Chondrocyte (in vitro differentiated cells): ENCODE measurements at places on chromosomes 6 and 20. TPM values are rescaled to one million over a fixed set of nuclear protein-coding genes. Genes with fewer than 3 reads are reported as not detected.

- peak overlapping the region; percentile 81 for H3K27ac ChIP-seq
- no peak for DNase-seq
- H3K36me3 ChIP-seq: no peaks in the 10 kb centered on the region
- no peak overlapping the region for H3K4me3 ChIP-seq
These were observed 119.7 kb downstream of the MYLK4 start for GRCh38 chr6:2630891-2631571.

DNA sequence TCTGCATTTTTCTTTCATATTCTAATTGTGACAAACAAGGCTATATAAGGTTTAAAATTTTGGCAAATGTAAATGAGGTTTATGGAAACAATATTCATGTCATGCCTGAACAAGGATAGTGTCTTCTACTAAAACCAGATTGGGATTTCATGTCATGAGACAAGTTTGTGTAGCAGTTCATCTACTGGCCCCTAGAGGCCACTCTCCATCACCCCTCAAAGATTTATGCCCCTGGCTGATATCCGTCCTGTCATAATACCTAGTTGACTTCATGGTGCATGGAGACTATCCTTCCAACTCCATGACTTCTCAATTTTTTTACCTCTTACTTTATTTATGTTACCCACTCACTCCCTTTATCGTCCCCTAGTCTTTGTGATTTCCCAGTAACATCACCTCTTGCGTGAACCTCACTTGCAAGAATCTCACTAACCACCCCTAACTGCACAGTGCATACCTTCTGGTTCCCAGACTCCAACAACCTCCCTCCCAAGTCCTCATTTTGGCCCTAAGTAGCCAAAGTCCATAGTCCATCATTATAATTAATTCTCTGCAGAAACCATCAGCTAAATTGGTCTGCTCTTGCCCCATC lies 179.8 kb downstream of the TASP1 start:
- H3K27ac ChIP-seq: no peak overlapping the region
- H3K4me1 ChIP-seq: peaks cover 20% of the 10 kb centered on the region
- no peaks in the 10 kb centered on the region for H3K36me3 ChIP-seq
- H3K27me3 ChIP-seq: no peaks in the 10 kb centered on the region
- no peak overlapping the region for H3K4me3 ChIP-seq

- no peak for DNase-seq
- no peak overlapping the region for H3K4me3 ChIP-seq
- H3K27me3 ChIP-seq: no peaks in the 10 kb centered on the region
- H3K4me1 ChIP-seq: peaks cover 32% of the 10 kb centered on the region
- peaks cover 1% of the 10 kb centered on the region for H3K36me3 ChIP-seq
These were observed 48.0 kb upstream of the PMEPA1 start for GRCh38 chr20:57757767-57758166.

GRCh38 chr6:14584450-14584849 lies 466.9 kb downstream of the CD83 start:
- no peak overlapping the region for H3K4me3 ChIP-seq
- no peak overlapping the region for H3K27ac ChIP-seq
- peaks cover 11% of the 10 kb centered on the region for H3K27me3 ChIP-seq
- DNase-seq: no peak

GRCh38 chr20:53959911-53960578 lies 110.3 kb downstream of the BCAS1 start:
- no peak overlapping the region for H3K27ac ChIP-seq
- H3K4me3 ChIP-seq: no peak overlapping the region
- H3K36me3 ChIP-seq: no peaks in the 10 kb centered on the region
- H3K4me1 ChIP-seq: peaks cover 22% of the 10 kb centered on the region

DNA sequence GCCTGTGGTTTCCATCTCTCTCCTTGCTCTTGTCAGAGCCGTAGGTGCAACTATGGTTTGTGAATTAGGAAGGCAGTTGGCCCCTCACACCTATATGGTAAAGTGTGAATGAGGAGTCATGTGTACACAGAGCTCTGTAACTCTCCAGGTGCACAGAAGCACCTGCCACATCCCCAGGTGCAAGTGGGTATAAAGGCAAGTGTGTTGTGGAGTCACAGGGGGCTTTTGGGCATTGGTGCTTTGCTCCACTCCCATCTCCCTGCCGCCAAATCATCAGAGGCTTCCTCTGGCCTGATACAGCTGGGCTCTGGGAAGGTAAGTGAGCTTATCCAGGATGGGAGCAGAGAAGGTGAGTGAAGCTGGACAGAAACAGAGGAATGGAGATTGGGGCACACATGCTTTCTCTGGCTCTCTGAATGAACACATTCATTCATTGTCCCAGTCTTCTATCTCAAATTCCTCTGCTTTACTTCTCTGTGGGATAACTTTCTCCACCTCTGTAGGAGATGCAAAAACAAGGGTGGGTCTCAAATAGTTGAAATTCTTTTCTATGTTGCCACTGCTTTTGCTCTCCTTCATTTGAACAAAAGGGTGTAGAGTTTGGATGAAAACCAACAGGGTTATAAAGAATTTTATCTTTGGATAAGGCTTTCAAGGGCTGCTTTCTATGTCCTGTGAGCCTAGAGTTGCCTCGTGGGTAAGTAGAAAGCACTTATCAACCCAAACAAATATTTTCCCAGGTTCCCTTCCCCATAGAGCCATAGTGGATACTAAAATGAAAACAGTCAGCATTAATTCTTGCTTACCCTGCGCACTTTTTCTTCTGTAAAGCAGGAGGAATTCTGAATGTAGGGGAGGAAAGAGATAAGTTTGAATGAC lies 45.0 kb upstream of the RIPOR2 start:
- H3K27ac ChIP-seq: peak overlapping the region; percentile 85
- H3K4me3 ChIP-seq: no peak overlapping the region
- H3K4me1 ChIP-seq: peaks cover 48% of the 10 kb centered on the region
- H3K27me3 ChIP-seq: no peaks in the 10 kb centered on the region
- no peaks in the 10 kb centered on the region for H3K36me3 ChIP-seq
- no peak for DNase-seq

DNA sequence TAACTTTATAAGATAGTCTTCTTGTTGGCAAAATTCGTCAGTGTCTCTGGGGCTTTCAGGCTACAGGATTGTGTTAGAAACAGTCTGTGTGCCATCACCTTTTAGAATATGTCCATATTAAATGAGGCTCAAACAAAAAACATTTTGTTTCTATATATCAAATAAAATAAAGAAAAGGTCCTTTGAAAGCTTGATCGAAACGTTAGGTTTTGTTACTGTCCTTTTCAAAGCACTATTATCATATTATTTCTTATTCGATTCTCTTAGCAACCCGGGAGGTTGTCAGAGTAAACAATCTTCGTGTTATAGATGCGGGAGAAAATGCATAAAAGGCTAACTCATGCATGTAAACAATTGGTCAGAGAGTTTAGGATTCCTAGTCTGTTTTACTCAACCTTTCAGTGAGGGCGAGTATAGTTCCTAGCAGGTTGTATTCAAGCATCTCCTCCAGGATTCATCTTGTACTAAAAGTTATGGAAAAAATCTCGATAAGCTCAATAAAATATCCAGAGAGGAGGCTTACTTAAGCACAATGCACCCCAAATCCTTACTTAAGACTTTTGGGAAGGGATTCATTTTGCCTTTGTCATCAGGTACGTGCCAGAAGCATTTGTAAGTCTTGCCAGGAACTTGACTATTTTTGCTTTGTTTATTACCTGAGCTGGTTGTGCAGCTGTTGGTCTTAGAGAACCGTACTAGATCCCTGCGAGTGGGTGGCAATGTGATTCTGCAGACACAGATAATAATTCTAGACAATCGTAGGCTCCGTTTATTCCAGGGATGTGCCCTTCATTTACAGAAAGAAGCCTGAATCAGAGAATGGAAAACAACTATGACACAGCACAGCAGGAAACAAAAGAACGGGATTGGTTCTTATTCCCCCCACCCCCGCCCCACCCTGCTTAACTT lies 159.6 kb upstream of the ZNF217 start:
- DNase-seq: no peak
- H3K36me3 ChIP-seq: no peaks in the 10 kb centered on the region
- H3K27me3 ChIP-seq: no peaks in the 10 kb centered on the region
- peaks cover 32% of the 10 kb centered on the region for H3K4me1 ChIP-seq
- no peak overlapping the region for H3K4me3 ChIP-seq

DNA sequence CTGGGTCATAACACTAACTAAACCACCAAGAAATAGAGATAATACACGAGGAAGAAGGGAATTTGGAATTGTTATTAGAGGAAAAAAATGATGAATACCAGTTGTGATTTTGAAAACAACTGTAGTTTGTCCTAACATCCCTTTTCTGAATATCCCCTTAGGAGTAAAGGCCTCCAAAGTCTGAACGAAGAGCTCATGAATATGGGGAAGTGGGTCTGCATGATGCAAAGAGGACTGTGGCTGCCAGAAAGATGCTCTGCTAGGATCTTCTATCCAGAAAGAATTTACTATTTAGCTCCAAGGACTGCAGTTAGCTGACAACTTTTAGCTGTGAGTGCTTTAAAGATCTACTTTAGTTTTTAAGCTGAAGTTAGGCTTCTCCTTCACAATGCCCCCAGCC lies 308.8 kb upstream of the HS3ST5 start:
- no peak for DNase-seq
- H3K36me3 ChIP-seq: no peaks in the 10 kb centered on the region
- no peaks in the 10 kb centered on the region for H3K27me3 ChIP-seq
- H3K27ac ChIP-seq: no peak overlapping the region
- H3K4me3 ChIP-seq: no peak overlapping the region

GRCh38 chr6:149823013-149823412 lies 41.1 kb downstream of the LRP11 start:
- peaks cover 10% of the 10 kb centered on the region for H3K36me3 ChIP-seq
- DNase-seq: no peak
- no peaks in the 10 kb centered on the region for H3K4me1 ChIP-seq
- H3K27me3 ChIP-seq: no peaks in the 10 kb centered on the region

- H3K27me3 ChIP-seq: peaks cover 18% of the 10 kb centered on the region
- no peak for DNase-seq
- peak overlapping the region; percentile 27 for H3K27ac ChIP-seq
These were observed 848 bp downstream of the DACT2 start for GRCh38 chr6:168318579-168319278.

- H3K36me3 ChIP-seq: no peaks in the 10 kb centered on the region
- no peak for DNase-seq
- H3K4me1 ChIP-seq: peaks cover 25% of the 10 kb centered on the region
- peaks cover 21% of the 10 kb centered on the region for H3K27me3 ChIP-seq
These were observed 977 bp downstream of the TNXB start for GRCh38 chr6:32108094-32108627.

DNA sequence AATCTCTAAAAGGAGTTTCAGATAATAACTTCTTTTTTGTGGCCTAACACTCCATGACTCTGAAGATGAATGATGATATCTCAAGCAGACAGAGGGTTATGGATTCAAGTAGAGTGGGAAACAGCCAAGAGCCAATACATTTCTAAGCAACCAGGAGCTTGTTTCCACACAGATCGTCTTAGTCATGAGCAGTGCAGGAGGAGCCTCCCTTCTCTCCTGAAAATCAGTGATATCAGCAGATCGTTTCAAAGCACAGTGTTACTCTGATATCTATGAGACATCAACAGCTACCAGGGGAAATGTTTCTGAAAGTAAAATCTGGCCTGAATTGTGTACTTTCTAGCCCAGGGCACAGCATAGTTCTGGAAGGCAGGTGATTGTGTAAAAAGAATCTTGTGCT lies 11.5 kb downstream of the ADGRG6 start:
- no peak for DNase-seq
- H3K36me3 ChIP-seq: no peaks in the 10 kb centered on the region
- H3K27ac ChIP-seq: no peak overlapping the region
- no peaks in the 10 kb centered on the region for H3K27me3 ChIP-seq

DNA sequence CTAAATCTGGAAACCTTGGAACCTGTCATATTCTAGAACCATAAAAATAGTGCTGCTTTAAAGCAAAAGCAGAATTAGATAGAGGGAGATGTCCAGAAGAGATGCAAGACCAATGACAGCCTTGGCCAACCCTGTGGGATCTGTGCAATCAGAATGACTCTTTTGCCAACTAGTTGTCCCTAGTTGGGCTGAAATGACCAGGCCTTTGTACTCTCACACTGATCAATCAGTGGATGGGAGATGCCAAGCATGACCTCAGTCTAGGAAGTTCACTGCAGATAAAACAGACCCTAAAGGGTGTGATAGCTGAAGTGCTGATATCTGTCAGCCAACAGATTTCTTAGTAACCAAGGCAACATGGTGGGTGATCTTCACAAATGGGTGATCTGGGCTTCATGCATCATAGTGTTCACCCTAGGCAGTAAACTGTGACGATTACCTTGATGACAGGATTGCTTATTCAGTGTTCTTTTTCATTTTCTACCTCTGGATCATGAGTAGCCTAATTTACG lies 52.1 kb downstream of the BCKDHB start:
- H3K27me3 ChIP-seq: no peaks in the 10 kb centered on the region
- no peak overlapping the region for H3K4me3 ChIP-seq
- H3K4me1 ChIP-seq: no peaks in the 10 kb centered on the region
- no peak for DNase-seq
- no peaks in the 10 kb centered on the region for H3K36me3 ChIP-seq
- no peak overlapping the region for H3K27ac ChIP-seq

- H3K27me3 ChIP-seq: no peaks in the 10 kb centered on the region
- peak overlapping the region; percentile 95 for H3K27ac ChIP-seq
- peaks cover 60% of the 10 kb centered on the region for H3K4me1 ChIP-seq
- DNase-seq: no peak
These were observed 50.0 kb downstream of the SLC23A2 start for GRCh38 chr20:4951299-4951698.

GRCh38 chr20:16393297-16393696 lies 180.0 kb downstream of the KIF16B start:
- no peak for DNase-seq
- no peak overlapping the region for H3K4me3 ChIP-seq

- H3K4me1 ChIP-seq: peaks cover 29% of the 10 kb centered on the region
- H3K36me3 ChIP-seq: peaks cover 2% of the 10 kb centered on the region
- no peak for DNase-seq
- peak overlapping the region; percentile 62 for H3K27ac ChIP-seq
These were observed 628.2 kb downstream of the COL12A1 start for GRCh38 chr6:74577619-74578018.

GRCh38 chr20:16027686-16028085 lies 545.6 kb downstream of the KIF16B start:
- no peak overlapping the region for H3K4me3 ChIP-seq
- no peaks in the 10 kb centered on the region for H3K4me1 ChIP-seq
- no peak for DNase-seq
- no peaks in the 10 kb centered on the region for H3K36me3 ChIP-seq
- no peak overlapping the region for H3K27ac ChIP-seq

DNA sequence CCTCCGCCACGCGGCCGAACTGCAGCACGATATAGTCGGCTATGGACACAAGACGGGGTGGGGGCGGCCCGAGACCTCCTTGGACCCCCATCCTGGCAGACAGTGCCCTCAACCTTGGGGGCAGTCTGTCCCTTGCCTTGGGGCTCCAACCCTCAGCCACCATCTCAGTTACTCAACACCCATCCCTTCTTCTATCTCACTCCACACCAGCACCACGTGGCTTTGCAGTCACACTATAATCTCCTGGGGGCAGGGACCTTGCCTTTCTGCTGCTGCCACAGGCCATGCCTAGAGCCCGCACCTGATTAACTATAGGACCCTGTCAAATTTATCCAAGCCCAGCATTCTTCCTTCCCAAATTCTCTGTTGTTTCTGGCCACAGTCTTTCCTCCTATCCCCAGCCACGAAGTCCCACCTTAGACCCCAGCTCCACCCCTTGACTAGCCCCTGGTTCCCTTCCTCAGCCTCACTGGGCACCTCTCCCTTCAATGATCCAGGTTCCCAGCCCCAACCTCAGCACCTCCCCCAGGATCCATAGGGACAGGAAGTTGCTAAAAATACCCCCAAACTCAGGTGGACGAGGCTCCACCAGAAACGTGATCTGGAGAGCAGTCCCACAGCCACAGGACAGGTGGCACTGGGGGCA lies 1.7 kb upstream of the TEAD3 start:
- H3K36me3 ChIP-seq: no peaks in the 10 kb centered on the region
- peak overlapping the region; percentile 79 for H3K4me3 ChIP-seq
- no peak for DNase-seq

Gene ABCC10
- 42.5 to 43.2 TPM (median 43.1 TPM) in 3 replicates for total RNA-seq

Gene UST
- 17.1 to 22.3 TPM (median 18.1 TPM) in 3 replicates for total RNA-seq

Gene KCNQ5
- total RNA-seq: 4.1 to 4.7 TPM (median 4.5 TPM) in 3 replicates

Gene NCOA3
- 38.1 to 56.0 TPM (median 45.2 TPM) in 3 replicates for total RNA-seq

Gene HDAC2
- total RNA-seq: 104 to 116 TPM (median 104 TPM) in 3 replicates
